ENCODE measurements at places on chromosomes 4 and X.

- no peak for DNase-seq
These were observed 44.8 kb upstream of the GRPEL1 start for GRCh38 chr4:7112656-7113055.

GRCh38 chr4:147581606-147582350, 35.4 kb upstream of the TMEM184C start:
- no peak for DNase-seq

- no peak for DNase-seq
These were observed 271.6 kb downstream of the CENPC start for GRCh38 chr4:67273666-67274065.

GRCh38 chr4:23956601-23957364, 66.9 kb upstream of the PPARGC1A start:
- no peak for DNase-seq

- no peak for DNase-seq
These were observed 6.9 kb downstream of the CCNB3 start for GRCh38 chrX:50211510-50211909.

Measured in mucosa of gallbladder (tissue), 1 donor.